NB4 (cell line): ENCODE measurements at places on chromosomes 5 and 9.

GRCh38 chr9:35675204-35675603, 1.5 kb downstream of the CA9 start:
- DNase-seq, result no peak

- peak; percentile 51 for DNase-seq
Observed at GRCh38 chr9:108182950-108183381, 672.8 kb downstream of the ACTL7B start.

GRCh38 chr5:99025298-99026045, 96.7 kb upstream of the CHD1 start:
- DNase-seq, result no peak

DNA sequence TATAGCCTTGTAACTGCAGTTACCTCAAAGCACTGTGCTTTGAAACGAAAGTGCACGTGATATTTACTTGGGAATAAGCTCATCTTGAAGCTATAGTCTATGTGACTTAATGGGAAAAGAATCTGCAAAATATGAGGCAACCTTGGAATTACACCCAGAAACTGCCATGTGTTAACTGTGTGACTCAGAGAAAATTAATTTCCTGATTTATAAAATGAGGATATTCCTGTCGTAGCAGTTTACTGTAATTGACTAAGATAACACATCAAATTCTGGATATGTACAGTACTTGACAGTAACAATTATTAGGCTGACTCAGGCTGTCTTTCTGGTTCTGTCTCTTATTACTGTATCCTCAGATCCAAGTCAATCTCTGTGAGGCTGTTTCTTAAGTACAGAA, 1079.9 kb upstream of the ACO1 start:
- DNase-seq, result no peak

GRCh38 chr9:78609450-78609849, 312.5 kb downstream of the PSAT1 start:
- no peak for DNase-seq
